DMS 273 treated with DMSO at 0.1 percent for 48 hours (cell line): ENCODE measurements at places on chromosomes 5 and 9.

DNA sequence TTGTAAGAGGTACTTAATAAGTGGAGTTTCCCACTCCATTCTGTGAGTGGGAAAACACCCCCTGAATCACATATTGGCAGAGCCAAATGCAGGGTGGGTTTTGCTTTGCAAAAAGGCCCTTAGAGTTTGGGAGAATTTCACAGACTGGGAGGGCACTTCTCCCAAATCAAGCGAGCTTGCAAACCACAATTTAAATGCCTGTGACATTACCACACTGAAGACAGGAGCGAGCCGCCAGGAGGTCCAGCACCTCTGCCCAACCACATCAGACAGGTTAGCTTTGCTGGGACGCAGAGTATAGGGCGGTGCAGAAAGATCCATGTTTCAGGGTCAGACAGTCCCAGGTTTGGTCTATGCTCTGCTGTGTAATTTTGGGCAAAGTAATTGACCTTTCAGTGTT is 2.3 kb downstream of the ALAD start:
- DNase-seq = no peak

DNA sequence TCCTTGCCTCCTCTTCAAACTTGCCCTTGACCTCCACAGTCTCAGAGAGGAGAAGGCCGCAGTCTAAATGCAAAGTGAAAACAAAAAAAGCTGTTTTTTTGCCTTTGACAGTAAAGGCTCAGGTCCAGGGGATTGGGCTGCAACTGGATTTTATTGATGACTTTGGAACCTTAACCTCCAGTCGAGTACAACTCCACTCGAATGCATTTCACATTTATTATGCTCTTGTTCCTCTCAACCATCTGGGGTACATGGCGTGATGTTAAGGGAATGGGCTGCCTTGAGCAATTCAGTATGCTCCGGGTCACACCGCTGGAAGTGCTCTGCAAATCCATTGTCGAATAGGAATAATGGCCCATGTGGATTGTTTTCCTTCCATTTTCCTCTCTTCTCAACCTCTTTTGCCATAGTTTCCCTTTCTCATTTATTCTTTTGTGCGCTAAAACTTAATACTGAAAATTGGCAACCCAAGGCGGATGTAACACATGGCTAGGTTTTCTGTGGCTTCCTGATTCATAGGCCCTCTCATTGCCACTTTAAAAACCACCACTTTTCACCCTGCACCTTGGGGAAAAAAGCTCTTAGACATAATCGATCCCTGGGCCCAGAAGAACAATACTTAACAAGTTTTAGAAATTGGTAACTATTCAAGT is 34.3 kb downstream of the ITK start:
- DNase-seq = no peak

GRCh38 chr9:88767504-88767790 is 223.8 kb upstream of the S1PR3 start:
- DNase-seq = no peak

DNA sequence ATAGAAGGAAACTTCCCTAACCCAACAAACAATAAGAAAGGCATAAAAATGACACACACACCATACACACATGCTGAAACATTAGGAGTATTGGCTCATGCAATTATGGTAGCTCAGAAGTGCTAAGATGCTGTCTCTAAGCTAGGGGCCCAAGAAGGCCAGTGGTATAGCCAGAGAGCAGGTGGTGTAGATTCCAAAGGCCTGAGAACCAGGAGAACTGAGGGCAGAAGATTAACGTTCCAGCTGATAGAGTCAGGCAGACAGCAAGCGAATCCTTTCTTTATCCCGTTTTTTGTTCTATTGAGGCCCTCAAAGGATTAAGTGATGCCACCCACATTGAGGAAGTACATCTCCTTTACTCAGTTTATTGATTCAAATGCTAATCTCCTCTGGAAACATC is 262.9 kb downstream of the EPB41L4A start:
- DNase-seq = no peak

DNA sequence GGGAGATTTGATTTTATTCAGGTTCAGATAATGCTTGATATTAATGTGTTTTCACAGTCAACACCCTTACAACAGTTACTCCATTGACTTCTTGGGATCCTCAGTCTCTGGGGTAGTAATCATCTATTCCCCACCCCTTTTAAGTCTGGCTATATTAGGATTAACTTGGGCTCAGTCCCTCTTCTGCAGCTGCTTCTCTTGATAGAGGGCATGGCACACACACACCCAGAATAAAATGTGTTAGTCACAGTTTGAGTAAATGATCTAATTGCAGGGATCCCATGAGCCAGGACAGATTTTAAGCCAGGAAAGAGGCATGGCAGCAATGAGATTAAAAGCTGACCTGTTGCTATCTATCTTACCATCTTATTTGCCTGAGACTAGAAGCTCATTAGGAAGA is 53.7 kb upstream of the VLDLR start:
- no peak for DNase-seq

DNA sequence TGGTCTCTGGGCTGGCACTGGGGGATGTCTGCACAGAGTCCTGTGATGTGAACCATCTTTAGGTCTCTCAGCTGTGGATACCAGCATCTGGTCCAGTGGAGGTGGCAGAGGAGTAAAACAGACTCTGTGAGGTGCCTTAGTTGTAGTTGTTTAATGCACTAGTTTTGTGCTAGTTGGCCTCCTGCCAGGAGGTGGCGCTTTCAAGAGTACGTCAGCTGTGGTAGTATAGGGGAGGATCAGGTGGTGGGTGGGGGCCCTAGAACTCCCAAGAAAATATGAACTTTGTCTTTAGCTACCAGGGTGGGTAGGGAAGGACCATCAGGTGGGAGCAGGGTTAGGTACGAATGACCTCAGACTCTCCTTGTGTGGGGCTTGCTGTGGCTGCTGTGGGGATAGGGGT is 197.1 kb downstream of the TMC1 start:
- DNase-seq = no peak

GRCh38 chr5:43039471-43040286 is 440 bp downstream of the ANXA2R start:
- DNase-seq = peak; percentile 66

GRCh38 chr9:120545701-120546550 is 34.0 kb downstream of the CDK5RAP2 start:
- DNase-seq = no peak

GRCh38 chr9:130576176-130576575 is 3.2 kb upstream of the FUBP3 start:
- no peak for DNase-seq

DNA sequence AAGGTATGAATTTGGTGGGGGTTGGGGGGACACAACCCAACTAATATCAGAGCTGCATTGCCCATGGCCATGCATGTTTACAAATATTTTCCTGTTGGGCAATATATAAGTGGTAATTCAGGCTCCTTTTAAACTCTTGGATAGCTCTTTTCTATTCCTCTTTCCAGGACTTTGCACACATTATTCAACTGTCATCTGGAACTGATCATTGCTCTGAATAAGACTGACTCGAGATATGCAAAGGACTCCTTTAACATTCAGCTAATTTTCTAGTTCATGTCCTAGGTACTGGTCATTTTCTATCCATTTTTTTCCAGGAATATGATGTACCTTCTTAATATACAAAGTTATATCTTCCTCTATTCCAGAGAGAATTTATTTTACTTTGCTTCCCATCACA is 89.5 kb upstream of the STK32A start:
- DNase-seq = no peak

DNA sequence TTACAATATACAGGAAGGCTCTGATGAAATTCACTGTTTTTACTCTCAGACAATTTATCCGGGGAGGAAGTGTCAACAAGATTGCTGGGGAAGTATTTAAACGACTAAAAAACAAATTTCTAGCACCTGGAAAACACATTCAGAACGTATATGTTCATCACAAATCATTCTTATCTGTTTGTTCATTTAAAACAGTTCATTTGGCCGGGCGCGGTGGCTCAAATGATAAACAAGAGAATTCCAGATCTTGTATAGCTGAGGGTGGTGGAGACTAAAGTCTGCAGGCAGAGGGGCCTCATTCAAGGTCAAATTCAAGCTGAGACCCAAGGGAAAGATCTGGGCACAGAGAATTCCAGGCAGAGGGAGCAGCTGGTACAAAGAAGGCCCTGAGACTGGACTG is 90.0 kb downstream of the STK10 start:
- DNase-seq = no peak

GRCh38 chr5:1322955-1323802 is 21.7 kb downstream of the CLPTM1L start:
- DNase-seq = no peak

DNA sequence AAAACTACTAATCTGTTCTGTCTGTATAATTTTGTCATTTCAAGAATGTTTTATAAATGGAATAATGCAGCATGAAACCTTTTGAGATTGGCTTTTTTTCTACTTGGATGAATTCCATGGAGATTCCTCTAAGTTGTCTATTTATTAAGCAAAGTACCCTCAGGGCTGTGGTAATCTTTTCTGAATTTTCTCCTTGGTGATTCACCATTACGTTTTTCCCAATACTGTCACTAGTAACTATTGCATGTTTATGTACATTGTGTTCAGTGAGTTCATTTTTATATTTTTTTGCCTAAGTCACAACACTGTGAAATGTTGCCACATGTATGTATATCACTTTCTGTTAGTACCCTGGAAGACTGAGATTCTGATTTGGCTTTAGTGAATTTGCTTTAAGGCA is 177.0 kb upstream of the GRIN3A start:
- DNase-seq = no peak

DNA sequence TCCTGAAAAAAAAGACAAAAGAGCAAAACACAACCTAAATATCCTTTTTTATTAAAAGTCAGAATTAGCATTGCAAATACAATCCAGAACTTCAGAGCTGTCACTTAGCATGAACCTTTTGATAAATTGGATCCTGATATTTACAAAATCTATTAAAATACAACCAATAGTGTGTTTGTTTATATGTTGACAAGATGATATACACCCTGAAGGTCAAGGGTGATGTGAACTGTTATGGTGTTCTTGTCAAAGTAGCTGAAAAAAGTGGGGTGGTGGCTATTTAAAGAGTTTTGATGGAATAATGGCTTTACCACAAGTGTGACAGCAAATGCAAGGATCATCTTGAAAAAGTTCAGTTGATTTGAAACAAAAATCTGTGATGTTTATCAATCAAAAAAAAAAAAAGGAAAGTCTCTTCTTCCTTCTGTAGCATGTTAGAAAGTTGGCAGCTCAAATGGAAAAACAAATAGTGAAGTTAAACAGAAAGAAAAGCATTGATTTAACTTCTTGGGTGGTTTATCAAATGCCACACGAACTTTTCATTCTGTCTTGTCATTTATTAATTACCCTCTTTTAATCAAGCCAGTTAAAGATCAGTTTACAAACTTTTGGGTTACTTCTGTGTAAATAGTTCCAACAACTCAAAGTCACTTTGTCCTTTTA is 44.5 kb downstream of the PRDM6 start:
- DNase-seq = no peak
